Esophagus mucosa (tissue), 1 donor: ENCODE measurements at places on chromosomes 12 and 14.

GRCh38 chr14:103184046-103184445 lies 60.8 kb downstream of the TNFAIP2 start:
- no peak for ATAC-seq

DNA sequence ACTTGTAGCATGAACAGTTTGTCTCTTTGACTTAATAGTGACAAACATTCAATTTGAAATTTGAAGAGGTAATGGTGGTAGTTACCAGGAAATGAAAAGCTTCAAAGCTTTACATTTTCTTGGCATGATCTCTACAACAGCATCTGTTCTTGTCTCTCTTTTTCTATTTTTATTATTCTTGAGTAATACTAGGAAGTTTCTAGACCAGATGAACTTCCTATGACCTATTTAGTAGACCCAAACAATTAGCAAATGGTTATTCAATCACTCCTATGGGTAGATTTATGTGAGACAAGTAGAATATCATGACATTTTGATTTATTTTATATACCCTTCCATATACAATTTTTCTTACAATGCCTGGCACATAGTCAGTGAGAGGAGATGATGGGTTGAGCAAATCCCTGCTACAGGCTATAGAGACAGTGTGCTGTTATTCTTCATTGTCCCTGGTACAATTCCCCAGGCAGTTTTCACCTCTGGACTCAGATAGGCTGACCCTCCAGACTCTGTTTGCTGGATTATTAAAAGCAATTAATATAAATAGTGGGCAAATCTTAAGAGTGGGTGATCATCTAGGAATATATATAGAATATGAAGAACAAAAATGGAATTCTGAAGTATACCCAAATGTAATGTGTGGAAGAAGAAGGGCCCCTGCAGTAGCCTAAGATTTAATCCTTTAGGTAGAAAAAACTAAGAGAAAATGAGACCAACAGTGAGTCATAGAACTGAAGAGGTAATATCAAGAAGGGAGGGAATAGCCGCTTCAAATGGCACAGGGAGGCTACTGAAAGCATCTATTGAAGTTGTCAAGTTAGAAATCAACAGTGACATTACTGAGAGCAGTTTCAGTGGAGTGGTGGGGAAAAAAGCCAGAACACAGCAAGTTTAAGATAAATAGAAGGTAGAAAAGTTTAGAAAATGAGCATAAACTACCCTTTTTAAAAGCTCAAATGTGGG lies 512.0 kb downstream of the FOXG1 start:
- no peak for ATAC-seq

- no peak for ATAC-seq
Measured at GRCh38 chr12:52268212-52268611, 6.2 kb upstream of the KRT86 start.

DNA sequence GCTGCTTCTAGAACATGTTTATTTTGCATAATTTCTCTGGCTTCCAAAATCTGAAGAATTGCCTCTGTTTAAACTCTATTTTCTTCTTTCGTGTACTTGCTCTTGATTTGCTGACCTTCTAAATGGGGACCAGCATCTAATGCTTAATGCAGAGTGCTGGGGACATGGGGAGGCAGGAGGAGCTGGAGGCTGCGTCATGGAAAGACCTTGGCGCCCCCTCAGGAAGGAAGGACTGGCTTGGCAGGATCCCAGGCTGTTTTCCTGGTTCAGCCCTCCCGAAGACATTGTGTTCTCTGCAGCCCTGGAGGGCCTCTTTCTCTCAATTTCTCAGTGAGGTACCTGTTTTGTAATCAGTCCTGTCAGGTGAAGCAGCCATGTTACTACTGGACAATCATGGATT lies 5.5 kb downstream of the PRKCH start:
- ATAC-seq = no peak

DNA sequence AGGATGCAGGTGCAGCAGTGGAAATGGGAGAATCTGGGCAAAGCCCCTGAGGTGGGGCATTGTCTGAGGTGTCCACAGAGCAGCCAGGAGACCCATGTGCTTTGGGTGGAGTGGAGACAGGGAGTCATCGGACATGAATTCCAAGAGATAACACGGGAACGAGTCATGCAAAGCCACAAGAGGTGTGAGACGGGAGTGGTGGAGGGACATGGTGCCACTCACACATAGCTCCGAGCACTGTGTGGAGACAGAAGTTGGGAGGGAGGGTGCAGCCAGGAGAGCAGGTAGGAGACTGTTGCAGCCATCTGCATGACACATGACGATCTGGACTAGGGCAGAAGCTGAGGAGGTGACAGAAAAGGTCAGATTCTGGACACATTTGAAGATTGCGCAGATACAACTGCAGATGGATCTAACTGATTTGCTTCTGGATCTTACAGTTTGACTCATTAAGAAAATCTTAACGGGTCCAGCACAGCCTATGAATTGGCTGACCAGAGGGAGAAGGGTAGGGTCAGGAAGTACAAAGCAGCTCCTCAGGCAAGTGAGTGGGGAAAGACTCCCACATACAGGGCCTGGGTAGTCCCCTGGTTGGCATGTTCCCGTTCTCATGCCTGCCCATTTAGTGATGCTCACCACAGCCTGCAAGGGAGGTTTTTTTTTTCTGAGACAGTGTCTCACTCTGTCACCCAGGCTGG lies 379.8 kb downstream of the FUT8 start:
- ATAC-seq = no peak

DNA sequence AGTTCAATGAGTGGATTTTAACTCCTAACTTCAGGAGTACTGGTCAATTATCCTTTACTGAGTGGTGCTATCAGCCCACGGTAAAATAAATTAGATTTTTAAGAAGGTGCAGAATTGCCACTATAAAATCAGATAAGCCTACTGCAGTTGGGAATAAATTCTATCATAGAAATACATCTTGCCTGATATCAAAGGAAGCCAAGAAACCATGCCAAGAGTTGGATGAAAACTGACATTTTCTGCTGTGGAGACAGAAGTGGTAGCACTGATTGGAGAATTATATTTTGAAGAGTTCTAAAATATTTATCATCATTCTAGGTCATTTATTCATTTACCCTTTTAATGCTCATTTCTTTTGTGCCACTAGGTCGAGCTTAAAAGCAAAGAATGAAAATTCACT lies 465.1 kb downstream of the APAF1 start:
- ATAC-seq = no peak

GRCh38 chr12:54589964-54590363 lies 1.5 kb upstream of the PPP1R1A start:
- ATAC-seq = no peak

DNA sequence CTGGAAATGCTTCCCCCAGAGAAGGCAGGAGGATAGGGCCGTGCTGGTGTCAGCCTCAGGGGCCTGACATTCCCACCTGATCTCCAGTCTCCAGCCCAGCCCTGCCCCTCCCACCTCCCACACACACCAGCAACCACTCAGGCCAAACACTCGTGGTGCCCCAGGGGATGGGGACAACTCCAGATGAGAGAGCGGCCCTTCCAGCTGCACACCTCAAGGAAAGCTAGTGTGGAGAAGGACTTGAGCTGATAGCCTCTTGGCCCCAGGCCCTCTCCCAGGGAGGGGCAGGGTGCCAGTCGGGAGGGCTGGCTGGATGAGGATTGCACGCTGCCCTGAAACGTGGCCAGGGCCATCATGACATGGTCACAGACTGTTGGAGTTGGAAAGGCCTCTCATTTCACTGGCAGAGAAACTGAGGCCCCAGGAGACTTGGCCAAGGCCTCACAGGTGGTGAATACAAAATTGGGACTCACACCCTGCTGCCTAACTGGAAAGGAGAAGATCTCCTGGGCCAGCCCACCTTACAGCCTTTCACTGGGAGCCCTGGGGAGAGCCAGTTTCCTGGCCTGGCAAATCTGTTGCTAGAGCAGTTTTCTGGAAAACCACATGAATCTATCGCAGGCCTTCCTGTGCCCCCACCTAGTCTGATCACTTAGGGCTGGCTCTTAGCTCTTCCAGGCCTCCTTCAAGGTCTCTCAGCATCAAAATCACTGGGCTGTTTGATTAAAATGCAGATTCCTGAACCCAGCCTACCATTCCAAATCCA lies 52.1 kb downstream of the IRF2BPL start:
- peak; percentile 4 for ATAC-seq

- no peak for ATAC-seq
Measured at GRCh38 chr14:29627137-29627536, 300.5 kb downstream of the PRKD1 start.

DNA sequence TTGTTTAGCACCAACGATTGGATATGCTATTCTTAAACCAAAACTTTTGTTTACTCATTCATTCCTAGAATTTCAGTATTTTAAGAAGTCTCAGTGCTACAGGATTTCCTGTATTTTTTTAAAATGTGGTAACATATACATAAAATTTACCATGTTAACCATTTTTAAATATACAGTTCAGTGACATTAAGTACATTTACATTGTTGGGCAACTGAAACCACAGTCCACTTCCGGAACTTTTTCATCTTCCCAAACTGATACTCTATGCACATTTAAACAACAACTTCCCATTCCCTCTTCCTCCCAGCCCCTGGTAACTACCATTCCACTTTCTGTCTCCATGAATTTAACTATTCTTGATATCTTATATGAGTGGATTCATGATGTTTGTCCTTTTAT lies 30.3 kb downstream of the PDE3A start:
- ATAC-seq = no peak

DNA sequence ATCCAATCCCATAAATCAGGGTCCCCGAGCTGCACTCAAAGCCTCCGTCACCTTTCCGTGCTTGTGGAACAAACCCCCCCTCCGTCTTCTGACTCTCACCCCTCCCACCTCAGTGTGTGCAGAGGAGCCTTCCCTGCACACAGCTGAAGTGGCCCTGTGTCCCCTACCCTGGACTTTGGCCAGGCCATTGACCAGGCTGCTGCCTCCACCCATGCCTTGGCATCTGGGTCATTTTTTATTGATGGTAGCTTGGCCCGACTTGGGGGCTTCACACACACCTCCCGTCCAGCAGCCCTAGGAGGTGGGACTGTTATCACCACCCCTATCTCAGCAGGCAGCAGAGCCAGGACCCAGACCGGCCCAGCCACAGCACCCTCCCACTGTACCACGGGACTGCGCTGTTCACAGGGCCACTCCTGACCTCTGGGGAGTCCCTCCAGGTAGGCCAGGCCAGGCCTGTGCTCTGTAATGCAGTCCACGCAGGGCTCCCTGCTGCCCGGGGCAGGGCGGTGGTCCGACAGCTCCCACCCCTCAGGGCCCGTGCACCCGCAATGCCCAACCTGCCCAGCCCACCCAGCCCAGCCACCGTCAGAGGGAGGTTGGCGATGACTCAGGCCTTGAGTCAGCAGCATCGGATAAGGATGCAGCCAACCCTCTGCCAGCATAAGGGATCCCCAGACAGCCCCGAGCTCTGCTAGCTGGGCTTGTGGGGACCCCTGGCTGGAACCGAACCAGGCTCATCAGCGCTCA lies 9.2 kb upstream of the INF2 start:
- ATAC-seq = peak; percentile 69
